Kidney epithelial cell (primary cell): ENCODE measurements at places on chromosomes 1 and 21. TPM values are rescaled to one million over a fixed set of nuclear protein-coding genes. Genes with fewer than 3 reads are reported as not detected.

Gene KRTAP21-2
- not detected in 2 replicates for total RNA-seq

Gene SUMO3
- total RNA-seq, result 60.9 and 61.7 TPM in 2 replicates

Gene NLRP3
- 1.5 and 2.4 TPM in 2 replicates for total RNA-seq

Gene PHGDH
- 163 and 184 TPM in 2 replicates for total RNA-seq

Gene PARS2
- total RNA-seq, result 10.8 and 11.5 TPM in 2 replicates

Gene ADAMTS5
- 16.3 and 17.3 TPM in 2 replicates for total RNA-seq

Gene LHX8
- not detected in 2 replicates for total RNA-seq

Gene DAB1
- under 0.01 and 0.25 TPM in 2 replicates for total RNA-seq

Gene C21orf58
- total RNA-seq, result 1.5 and 2.5 TPM in 2 replicates

Gene SPRR5
- total RNA-seq, result not detected in 2 replicates

Gene GJB3
- 29.7 and 30.0 TPM in 2 replicates for total RNA-seq

Gene AADACL4
- not detected in 2 replicates for total RNA-seq

Gene BRWD1
- total RNA-seq, result 20.3 and 26.3 TPM in 2 replicates

Gene GBP2
- 2.2 and 2.7 TPM in 2 replicates for total RNA-seq

Gene GNG12
- 75.9 and 85.7 TPM in 2 replicates for total RNA-seq

Gene CELA3A
- not detected in 2 replicates for total RNA-seq

Gene C1orf74
- 12.4 and 12.7 TPM in 2 replicates for total RNA-seq

Gene ADGRL4
- 21.8 and 23.8 TPM in 2 replicates for total RNA-seq

Gene UQCRHL
- total RNA-seq, result 1.8 and 1.9 TPM in 2 replicates
